Stimulated activated naive B cell treated with anti-CD40 and anti-IgM and Interleukin-4, amounts not matched to agents 10 μg/mL and 1 μg/mL and 100 μg/mL, for 72 hours (primary cell): ENCODE measurements at places on chromosomes 1 and 21.

- DNase-seq, result no peak
Observed at GRCh38 chr21:16969636-16970035, 543.2 kb upstream of the CXADR start.

DNA sequence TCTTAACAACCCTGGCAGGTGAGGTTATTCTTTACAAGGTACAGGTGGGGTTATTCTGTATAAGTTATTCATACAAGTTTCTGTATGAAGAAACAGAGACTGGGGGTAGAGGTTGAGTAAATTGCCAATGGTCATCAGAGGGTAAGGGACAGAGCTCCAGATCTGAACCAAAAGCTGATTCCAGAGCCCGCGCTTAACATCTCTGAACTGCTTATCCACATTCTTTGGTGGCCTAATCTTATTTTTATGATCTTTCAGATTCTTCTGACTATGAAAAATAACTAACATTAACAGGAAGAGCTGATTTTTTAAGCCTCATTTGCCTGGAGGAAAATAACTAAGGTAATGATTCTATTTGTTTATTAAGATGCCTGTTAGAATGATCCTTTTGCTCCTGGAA lies 63.9 kb upstream of the BARHL2 start:
- DNase-seq, result no peak

DNA sequence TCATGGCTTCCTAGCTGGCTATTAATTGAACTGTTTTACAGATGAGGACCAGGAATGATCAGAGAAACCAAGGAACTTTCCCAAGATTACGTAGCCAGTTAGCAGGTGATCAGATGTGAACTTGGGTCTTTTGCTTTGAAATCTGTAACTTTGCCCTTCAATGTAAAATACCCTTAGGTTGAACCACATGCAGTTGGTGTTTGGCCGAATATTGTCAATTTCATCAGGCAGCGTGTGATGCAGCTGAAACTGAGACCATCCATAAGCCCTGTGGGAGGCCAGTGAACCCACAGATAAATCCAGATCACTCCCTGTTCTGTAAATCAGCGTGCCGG lies 150.8 kb downstream of the ETS2 start:
- DNase-seq, result no peak

- DNase-seq, result peak; percentile 45
Observed at GRCh38 chr1:212749821-212750535, 41.6 kb downstream of the NSL1 start.

GRCh38 chr1:65497256-65497830 lies 76.9 kb downstream of the LEPR start:
- no peak for DNase-seq

GRCh38 chr1:5983361-5984103 lies 8.7 kb downstream of the NPHP4 start:
- DNase-seq, result no peak

DNA sequence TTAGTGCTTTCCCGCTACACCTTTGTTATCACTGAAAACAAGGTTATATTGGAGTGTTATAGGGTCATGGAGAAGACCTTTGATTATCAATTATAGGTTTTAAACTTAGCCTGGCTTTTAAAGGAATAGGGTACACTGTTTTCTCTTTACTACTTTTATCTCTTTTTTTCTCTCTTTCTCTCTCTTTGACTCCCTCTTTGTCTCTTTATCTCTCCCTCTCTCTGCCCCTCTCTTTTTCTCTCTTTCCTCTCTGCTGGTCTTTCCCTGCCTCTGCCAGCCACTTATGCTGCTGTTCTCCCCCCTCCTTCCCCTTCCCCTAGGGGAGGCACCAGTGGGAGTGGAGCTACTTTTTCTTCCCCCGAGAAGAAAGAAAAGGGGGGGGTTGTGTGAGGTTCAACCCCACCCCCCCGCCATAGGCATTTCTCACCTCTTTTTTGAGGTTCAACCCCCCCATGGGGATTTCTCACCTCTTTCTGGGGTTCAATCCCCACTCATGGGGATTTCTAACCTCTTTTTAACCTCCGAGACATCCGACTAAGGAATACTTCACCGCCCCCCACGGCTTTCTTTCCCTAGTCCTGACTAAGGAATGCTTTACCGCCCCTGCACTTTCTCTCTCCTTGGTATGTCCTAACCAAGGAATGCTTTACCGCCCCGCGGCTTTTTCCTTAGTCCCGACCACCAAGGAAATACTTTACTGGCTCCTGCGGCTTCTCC lies 17.2 kb upstream of the ZBTB8B start:
- DNase-seq, result no peak

DNA sequence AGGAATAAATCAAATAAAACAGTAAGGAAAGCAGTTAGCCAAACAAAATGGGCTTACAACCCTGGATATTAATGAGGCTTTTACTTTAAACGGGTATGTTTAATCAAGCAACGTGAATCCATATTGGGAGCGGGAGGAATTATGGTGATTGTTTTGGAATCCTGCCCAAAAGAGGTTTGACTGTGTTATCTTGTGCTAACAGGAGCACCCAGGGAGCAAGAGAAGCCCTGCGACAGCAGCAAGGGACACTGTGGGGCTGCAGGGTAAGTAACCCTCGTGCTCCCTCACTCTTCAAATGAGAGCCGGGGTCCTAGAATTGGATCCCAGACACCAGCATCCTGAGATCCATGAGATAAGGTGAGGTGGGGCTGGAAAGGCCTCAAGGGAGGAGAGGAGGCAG lies 72.6 kb upstream of the PGBD5 start:
- no peak for DNase-seq

GRCh38 chr1:8476006-8476405 lies 158.1 kb downstream of the SLC45A1 start:
- DNase-seq, result no peak

DNA sequence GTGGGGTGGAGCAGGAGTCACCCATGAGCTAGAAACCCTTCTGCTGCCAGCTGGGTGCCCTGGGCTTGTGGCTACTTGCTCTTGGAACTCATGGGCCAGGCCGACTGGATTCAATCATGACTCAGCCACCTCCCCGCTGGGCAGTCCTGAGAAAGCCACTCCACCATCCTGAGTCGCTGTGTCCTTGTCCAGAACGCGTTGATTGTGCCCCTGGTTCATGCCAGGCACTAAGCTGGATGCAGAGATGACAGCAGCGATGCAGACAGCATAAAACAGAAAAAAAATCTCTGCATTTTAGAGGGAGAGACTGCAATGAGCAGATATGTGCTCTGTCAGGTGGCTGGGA lies 10.6 kb downstream of the PADI1 start:
- no peak for DNase-seq

DNA sequence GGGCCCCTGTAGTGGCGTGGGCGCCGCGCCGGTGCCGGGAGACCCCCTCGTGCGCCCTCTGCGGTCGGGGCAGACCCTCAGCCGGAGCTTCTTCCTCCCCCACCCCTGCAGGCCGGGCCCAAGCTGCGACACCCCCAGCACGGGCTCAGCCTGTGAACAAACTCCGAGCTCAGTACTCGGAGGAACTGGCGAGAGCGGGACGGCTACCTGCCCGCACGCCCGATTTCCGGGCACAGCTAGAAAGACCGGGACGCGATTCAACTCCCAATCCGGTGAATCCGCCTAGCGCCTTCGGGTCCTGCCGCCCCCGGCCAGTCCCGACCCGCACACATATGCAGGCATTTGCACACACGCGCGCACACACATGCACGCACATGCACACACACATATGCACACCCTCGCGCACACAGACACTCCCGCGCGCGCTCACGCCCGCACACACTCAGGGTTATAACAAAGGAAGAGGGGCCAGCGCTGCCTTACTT lies 580 bp upstream of the BLACAT1 start:
- no peak for DNase-seq

- DNase-seq, result no peak
Observed at GRCh38 chr21:43764576-43765495, 11.3 kb downstream of the CSTB start.

DNA sequence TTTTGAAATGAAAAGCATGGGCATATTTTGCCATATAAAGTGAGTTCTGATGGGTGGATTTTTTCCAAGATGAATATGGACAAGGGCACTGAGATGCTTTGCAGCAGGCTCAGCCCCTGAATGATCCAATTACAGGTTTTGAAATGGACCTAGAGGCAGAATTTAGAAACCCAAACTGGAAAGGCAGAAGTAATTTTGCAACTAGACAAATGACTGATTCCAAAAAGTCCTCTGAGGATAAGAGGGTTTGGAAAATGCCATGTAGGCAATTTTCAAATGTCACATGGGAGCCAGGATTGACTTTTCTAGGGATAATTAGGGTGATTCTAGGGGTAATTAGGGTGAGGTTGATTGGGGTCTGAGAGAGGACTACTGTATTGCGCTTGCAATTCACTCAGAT lies 148.9 kb upstream of the ZNF648 start:
- DNase-seq, result no peak
